ENCODE measurements at places on chromosomes 6 and 20. TPM values are rescaled to one million over a fixed set of nuclear protein-coding genes. Genes with fewer than 3 reads are reported as not detected.

Gene BCLAF1
- 242 TPM for total RNA-seq

GRCh38 chr20:10504994-10505730, 70.1 kb downstream of the SLX4IP start:
- H3K4me3 ChIP-seq, result no peak overlapping the region
- no peak overlapping the region for H3K27ac ChIP-seq
- no peaks in the 10 kb centered on the region for H3K27me3 ChIP-seq
- peaks cover 3% of the 10 kb centered on the region for H3K36me3 ChIP-seq
- peaks cover 48% of the 10 kb centered on the region for H3K4me1 ChIP-seq

DNA sequence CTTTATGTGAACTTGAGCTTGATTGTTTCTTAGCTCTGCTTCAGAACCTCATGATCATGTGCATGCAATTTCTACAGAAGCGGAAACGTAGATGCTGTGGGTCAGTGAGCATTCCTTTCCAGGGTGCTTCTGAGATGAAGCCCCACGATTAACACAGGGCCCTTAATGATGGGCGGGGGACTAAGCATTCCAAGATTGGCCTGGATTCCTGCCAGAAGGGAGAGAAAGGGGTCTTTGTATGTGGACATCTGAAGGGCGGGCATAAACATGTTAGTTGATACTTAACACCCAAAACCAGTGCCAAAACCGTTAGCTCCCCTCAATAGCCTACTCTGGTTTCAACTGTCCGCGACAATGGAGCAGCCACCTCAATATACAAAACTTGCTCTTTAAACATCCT, 46.9 kb upstream of the POU3F2 start:
- no peak overlapping the region for H3K27ac ChIP-seq
- DNase-seq, result no peak
- H3K4me1 ChIP-seq, result peaks cover 6% of the 10 kb centered on the region
- no peak overlapping the region for H3K4me3 ChIP-seq
- H3K36me3 ChIP-seq, result no peaks in the 10 kb centered on the region
- H3K27me3 ChIP-seq, result peaks cover 9% of the 10 kb centered on the region

Gene FAM184A
- total RNA-seq, result 2.6 TPM

- H3K27ac ChIP-seq, result peak overlapping the region; percentile 12
- H3K4me3 ChIP-seq, result no peak overlapping the region
- peaks cover 3% of the 10 kb centered on the region for H3K36me3 ChIP-seq
- peaks cover 4% of the 10 kb centered on the region for H3K27me3 ChIP-seq
Measured at GRCh38 chr20:18796282-18796833, 17.2 kb upstream of the SCP2D1 start.

Gene VWA7
- 5.9 TPM for total RNA-seq

DNA sequence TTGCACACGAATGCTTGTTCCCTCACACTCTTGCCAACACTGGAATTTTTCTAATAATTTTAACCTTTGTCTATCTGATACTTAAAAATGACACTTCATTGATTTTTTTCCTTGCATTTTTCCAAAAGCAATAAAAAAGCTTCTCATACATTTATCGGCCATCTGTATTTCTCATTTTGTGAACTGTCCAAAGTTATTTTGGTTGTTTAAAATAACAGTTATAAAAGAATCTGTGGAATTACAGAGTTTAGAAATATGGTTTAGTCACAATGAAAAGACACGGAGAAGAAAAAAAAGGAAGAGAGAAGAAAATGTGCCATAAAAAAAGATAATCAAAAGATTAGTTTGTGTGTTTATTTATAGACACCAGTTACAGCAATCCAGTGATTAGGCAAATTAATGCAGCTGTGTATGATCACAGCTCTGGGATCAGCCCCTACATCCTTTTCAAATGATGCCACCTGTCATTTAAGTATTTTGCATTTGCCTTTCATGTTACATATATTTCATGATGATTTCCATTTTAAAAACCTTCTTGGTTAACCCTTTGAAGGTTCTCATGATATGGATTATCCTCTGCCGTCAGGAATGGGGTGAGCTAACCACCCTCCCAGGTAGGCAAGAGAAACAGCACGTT, 171.7 kb downstream of the BACH2 start:
- DNase-seq, result no peak
- no peak overlapping the region for H3K4me3 ChIP-seq
- H3K27me3 ChIP-seq, result no peaks in the 10 kb centered on the region
- no peak overlapping the region for H3K27ac ChIP-seq

DNA sequence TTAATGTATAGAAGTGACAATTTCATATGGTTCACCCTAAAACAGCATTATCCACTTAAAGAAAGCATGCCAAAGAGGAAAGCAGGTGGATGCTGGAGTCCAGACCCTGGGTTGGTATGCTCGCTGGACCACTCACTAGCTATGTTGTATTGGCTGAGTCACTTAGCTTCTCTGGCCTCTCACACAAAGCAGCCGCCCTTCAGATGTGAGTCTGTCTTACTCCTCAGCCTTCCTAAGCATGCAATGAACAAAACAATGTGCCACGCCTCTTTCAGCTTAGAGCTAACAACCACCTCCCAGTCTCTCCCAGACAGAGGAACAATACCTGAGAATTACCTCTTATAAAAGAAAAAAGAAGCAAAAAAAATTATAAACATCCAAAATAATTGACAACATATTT, 29.4 kb downstream of the SIM1 start:
- H3K27ac ChIP-seq, result no peak overlapping the region
- no peak for DNase-seq
- H3K4me3 ChIP-seq, result no peak overlapping the region
- no peaks in the 10 kb centered on the region for H3K4me1 ChIP-seq
- peaks cover 29% of the 10 kb centered on the region for H3K27me3 ChIP-seq
- H3K36me3 ChIP-seq, result no peaks in the 10 kb centered on the region

DNA sequence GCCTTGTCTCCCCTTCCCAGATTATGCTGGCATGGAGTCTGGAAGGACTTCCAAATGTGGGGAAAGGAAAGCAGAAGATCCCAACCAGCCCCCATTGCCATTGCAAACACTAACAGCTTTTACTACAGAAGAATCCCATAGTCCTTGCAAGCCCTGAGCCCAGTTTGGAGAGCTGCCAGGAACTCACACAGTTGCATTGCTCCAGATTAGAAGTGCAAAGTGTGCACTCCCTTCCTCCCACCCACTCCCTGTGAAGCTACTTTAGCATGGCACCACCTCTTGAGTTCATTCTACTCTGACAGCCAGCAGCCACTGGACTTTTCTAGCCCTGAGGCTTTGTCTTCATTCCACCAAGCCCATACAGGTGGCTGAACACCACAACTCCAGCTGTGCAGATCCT, 67.6 kb downstream of the SLC22A2 start:
- no peaks in the 10 kb centered on the region for H3K36me3 ChIP-seq
- H3K27me3 ChIP-seq, result peaks cover 2% of the 10 kb centered on the region
- DNase-seq, result no peak
- no peaks in the 10 kb centered on the region for H3K4me1 ChIP-seq
- no peak overlapping the region for H3K27ac ChIP-seq

Gene DPPA5
- not detected for total RNA-seq

GRCh38 chr6:107656401-107656800, 166.5 kb downstream of the SOBP start:
- peaks cover 12% of the 10 kb centered on the region for H3K27me3 ChIP-seq
- H3K36me3 ChIP-seq, result no peaks in the 10 kb centered on the region
- DNase-seq, result no peak
- peaks cover 47% of the 10 kb centered on the region for H3K4me1 ChIP-seq
- H3K27ac ChIP-seq, result no peak overlapping the region
- H3K4me3 ChIP-seq, result no peak overlapping the region

DNA sequence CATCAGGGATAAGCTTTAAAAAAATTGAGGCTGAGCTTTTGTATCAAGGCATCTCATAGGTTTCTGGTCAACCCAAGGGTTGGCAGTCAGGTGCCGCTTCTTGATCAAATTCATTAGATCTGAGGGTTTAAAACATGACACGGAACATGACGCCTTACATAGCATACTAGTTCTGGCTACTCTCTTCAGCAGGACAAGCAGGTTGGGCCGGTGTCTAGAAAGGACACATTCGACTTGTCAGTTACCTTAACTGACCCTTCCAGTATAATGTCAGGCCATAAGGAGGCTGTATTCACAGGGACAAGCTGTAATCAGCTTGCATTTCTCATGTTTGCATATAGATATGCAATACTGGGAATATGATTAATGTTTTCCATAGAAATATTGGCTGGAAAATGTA, 65.6 kb downstream of the PHACTR1 start:
- H3K4me3 ChIP-seq, result no peak overlapping the region
- no peak overlapping the region for H3K27ac ChIP-seq
- H3K27me3 ChIP-seq, result no peaks in the 10 kb centered on the region
- DNase-seq, result no peak

- DNase-seq, result peak; percentile 64
- peak overlapping the region; percentile 84 for H3K27ac ChIP-seq
- peaks cover 15% of the 10 kb centered on the region for H3K36me3 ChIP-seq
- no peaks in the 10 kb centered on the region for H3K27me3 ChIP-seq
- peaks cover 60% of the 10 kb centered on the region for H3K4me1 ChIP-seq
Measured at GRCh38 chr6:142902636-142903053, 42.3 kb downstream of the HIVEP2 start.

DNA sequence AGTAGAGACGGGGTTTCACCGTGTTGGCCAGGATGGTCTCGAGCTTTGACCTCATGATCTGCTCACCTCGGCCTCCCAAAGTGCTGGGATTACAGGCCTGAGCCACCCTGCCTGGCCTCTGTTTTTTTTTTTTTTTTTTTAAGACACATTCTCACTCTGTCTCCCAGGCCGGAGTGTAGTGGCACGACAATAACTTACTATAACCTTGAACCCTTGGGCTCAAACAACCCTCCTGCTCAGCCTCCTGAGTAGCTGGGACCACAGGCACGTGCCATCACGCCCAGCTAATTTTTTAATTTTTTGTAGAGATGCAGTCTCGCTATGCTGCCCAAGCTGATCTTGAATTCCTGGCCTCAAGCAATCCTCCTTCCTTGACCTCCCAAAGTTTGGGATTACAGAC, 26.6 kb downstream of the CPXM1 start:
- no peaks in the 10 kb centered on the region for H3K36me3 ChIP-seq
- peaks cover 8% of the 10 kb centered on the region for H3K27me3 ChIP-seq
- DNase-seq, result no peak
- peaks cover 5% of the 10 kb centered on the region for H3K4me1 ChIP-seq

GRCh38 chr20:19652591-19653026, 105.4 kb upstream of the RIN2 start:
- H3K4me1 ChIP-seq, result no peaks in the 10 kb centered on the region
- H3K27ac ChIP-seq, result no peak overlapping the region
- DNase-seq, result no peak
- no peaks in the 10 kb centered on the region for H3K27me3 ChIP-seq
- no peak overlapping the region for H3K4me3 ChIP-seq
- H3K36me3 ChIP-seq, result no peaks in the 10 kb centered on the region

DNA sequence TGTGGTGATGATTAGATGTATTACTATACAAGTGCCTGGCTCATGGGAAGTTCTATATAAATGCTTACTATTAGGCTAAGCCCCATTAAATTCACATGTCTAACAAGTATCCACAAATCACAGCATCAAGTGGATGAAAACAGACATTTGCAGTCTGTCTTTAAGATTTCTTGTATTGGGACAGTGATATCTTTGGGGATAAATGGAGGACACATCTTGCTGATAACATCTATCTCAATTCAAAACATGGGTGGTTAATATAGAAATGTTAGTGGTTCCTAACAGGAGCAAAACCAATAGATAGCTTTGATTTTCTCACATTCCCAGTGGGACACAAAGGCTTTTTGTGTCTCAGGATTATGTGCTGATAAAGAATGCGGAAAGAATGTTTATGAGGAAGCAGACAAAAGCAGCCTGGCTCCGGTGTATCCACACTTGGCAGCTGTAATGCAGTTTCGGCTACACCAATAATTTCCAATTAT, 29.3 kb downstream of the PTPRK start:
- no peak overlapping the region for H3K4me3 ChIP-seq
- no peaks in the 10 kb centered on the region for H3K36me3 ChIP-seq
- peaks cover 3% of the 10 kb centered on the region for H3K4me1 ChIP-seq
- H3K27ac ChIP-seq, result no peak overlapping the region

Data from activated T-helper 2 cell treated with anti-CD3 and anti-CD28 coated beads, Interferon-gamma antibody, Interleukin-2, Interleukin-4, amounts not matched to agents 10 μg/mL and 5 μg/mL and 100 μg/mL, durations not matched to agents 14 hours and 24 hours and 36 hours (primary cell).